ENCODE measurements at places on chromosomes 7 and 10.

DNA sequence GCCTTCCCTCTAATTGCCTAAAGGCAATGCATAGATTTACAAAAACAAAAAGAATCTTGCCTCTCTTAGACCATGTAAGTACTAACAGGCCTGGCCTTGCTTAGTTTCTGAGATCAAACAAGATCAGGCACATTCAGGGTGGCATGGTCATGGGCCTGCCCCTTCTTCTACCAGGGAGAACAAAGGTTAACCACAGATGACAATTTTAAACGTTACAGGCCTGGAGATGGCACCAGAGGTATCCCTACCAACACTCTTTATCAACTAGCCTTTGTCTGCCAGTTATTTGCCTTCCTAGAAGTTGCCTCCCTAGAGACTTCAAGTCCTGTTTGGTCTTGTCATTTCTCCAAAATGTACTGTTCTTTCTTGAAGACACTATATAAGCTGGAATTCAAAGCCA is 252.6 kb downstream of the DOCK4 start:
- DNase-seq: no peak

DNA sequence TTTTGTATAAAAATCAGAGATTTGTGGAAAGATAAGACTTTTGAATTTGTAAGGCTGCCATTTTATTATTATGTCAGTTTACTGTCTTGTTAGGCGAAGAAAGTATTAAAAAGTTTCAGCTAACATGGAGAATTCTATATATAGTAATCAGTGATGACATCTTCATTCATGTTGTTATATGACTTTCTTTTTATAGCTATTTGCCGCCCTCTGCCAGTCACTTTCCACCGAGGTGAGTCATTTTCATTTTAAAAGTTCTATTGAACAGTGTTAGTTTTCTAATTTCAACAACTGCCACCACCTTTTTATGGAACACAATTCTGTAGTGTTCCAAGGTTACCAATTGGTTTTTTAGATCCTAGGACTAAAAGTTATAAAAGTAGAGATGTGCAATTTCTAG is 11.8 kb downstream of the CUTC start:
- no peak for DNase-seq

DNA sequence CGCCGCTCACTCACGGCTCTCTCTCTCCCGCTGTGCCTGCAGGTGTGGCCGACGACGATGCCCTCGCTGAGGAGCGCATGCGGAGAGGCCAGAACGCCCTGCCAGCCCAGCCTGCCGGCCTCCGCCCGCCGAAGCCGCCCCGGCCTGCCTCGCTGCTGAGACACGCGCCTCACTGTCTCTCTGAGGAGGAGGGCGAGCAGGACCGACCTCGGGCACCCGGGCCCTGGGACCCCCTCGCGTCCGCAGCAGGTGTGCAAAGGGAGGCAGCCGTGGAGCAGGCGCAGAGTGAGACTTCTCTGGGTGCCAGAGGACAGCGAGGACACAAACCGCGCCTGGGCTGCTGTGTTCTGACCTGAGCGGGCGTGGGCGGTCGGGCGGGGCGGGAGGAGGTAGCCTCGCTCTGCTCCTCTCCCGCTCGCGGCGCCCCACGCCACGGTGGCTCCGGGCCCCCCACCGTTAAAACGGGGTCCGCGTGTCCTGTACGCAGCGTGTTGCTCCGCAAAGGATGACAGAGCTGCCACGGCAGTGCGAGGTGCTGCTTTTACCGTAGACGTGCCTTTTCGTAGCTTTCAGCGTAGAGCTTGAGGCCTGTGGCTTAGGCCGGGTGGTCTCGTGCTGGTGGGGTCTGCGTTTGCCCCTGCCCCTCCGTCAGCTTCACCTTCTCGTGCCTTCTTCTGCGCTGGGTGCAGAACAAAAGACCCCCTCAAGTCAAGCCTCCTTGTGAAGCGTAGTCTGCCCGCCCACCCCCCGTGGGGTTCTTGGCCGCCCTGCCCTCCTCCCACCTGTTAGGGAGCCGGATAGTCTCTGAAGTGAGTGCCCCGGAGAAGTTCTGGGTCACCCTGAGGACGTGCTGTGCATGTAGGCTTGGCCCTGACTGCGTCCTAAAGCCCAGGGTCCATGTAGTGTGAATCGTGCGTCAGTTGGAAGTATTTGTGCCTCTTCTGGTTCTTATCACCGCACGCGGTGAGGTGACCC is 73.2 kb downstream of the DNAJB6 start:
- no peak for DNase-seq

DNA sequence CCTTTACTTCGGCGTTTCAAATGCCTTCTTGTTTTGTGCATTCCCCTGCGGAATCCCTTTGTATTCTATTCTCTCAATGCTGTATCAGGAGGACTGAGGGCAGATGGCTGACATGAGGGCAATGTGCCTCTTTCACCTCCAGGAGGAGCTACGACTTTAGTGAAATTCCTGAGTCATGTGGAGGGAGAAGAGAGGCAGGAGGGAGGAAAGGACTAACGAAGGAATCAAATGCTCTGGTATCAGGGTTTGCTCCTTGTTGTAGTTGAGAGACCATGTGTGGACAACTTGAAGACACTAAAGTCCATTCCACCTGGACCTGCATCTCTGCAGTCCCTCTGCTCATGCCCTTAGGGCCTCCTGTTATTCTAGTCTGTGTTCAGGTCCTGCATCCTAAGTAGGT is 40.2 kb upstream of the PRSS58 start:
- DNase-seq: no peak

DNA sequence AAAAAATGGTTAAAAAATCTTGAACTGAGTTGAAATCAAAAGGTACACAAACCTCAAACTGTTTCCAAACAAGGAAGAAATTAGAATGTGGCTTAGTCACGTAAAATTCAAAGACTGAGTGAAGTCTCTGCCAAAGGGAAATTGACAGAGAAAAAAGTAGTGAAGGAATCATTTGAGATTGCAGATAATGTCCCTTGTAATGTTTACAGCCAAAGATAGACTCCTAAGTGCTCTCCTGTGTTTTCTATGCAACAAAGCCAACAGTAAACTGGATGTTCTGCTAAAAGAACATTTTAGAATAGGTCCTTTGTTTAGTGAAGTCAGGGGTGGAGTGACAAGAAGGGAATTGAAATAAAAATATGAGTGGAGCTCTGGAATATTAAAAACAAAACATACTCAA is 117.9 kb downstream of the ITGA8 start:
- no peak for DNase-seq

DNA sequence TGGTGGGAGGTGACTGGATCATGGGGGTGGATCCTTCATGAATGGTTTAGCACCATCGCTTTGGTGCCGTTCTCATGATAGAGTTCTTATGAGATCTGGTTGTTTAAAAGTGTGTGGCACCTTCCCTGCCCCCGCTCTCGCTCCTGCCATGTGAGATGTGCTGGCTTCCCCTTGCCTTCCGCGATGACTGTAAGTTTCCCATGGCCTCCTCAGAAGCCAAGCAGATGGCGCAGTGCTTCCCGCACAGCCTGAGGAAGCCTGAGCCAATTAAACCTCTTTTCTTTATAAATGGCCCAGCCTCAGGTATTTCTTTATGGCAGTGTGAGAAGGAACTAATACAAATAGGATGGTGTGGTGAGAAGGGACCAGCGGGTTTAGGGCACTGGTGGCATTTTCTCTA is 243.3 kb upstream of the CELF2 start:
- no peak for DNase-seq

DNA sequence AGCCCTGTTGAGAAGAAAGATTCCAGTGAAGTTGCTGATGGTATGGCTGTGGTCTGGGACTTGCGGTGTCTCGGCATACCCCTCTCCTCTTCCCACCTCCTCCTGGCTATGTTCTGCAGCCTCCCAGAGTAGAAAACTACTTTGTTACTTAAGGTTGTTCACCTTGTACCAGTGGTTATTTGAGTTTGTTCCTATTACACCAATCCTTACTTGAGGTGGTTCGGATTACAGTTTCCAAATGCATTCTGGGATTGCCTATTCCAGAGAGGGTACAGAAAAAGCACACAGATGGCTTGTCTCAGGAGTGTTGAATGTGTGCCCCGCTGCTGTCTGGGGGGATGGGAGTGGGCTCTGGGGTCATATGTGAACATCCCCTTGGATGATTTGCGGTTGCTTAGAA is 6.8 kb upstream of the ZNF783 start:
- DNase-seq: no peak

- no peak for DNase-seq
Measured at GRCh38 chr7:31734456-31734855, 47.4 kb downstream of the PPP1R17 start.

Measured in stimulated activated CD4-positive, alpha-beta T cell treated with anti-CD3 and anti-CD28 coated beads, Interleukin-4, amount 100 ng/mL, for 4 hours (primary cell).